Activated T-helper 2 cell treated with anti-CD3 and anti-CD28 coated beads, Interferon-gamma antibody, Interleukin-2, Interleukin-4, amounts not matched to agents 10 μg/mL and 5 μg/mL and 100 μg/mL, durations not matched to agents 14 hours and 24 hours and 36 hours (primary cell): ENCODE measurements at places on chromosomes 7 and 10. TPM values are rescaled to one million over a fixed set of nuclear protein-coding genes. Genes with fewer than 3 reads are reported as not detected.

Gene SEC61A2
- 14.8 and 17.5 TPM in 2 replicates for total RNA-seq

Gene OLAH
- total RNA-seq: not detected in 2 replicates

Gene RARRES2
- total RNA-seq: not detected in 2 replicates

Gene CYP2C19
- total RNA-seq: not detected in 2 replicates

Gene SFRP4
- not detected in 2 replicates for total RNA-seq

DNA sequence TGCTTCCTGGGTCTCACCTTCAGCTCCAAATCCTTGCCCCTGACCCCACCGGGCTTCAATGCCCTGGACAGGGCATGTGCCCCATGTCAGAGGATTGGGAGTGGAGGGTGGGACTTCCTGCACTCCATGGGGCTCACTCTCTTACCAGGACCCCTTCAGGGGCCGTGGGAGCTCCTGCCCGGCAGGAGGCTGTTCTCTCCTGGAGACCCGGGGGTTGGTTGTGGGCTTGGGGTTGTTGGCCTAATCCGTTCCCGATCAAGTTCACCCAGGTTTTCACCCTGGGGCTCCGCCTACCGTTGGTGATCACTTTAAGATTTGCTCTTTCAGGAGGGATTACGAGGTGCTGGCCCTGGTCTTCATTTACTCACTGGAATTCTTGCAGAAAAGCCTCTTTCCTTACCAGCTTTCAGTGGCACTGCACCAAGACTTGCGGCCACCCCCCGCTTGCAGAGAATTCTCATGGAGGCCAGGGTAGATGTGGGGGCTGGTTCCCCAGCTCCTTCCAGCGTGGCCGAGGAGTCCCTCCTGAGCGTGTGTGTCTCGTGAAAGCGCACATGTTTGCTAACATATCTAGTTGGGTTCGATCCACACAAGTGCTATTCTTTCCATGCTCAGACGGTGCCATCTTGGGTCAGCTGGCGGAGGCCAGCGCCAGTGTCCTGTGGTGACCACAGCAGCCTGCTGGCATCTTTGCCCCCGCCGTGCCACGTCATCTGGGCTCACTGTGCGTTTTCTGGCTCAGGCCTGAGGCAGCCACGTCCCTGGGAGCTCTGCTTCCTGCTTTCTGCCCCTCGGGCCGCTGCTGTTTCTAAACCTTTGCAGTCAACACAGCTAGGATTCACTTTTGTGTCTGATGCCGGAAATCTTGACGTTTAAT lies 15.6 kb downstream of the PWWP2B start:
- no peak overlapping the region for H3K4me3 ChIP-seq
- no peak overlapping the region for H3K27ac ChIP-seq
- no peaks in the 10 kb centered on the region for H3K4me1 ChIP-seq
- H3K27me3 ChIP-seq: no peaks in the 10 kb centered on the region
- H3K36me3 ChIP-seq: no peaks in the 10 kb centered on the region

GRCh38 chr7:68684246-68684839 lies 913.9 kb upstream of the AUTS2 start:
- DNase-seq: no peak
- no peaks in the 10 kb centered on the region for H3K4me1 ChIP-seq
- H3K36me3 ChIP-seq: no peaks in the 10 kb centered on the region

- peaks cover 60% of the 10 kb centered on the region for H3K36me3 ChIP-seq
- DNase-seq: no peak
- no peak overlapping the region for H3K27ac ChIP-seq
- H3K27me3 ChIP-seq: no peaks in the 10 kb centered on the region
Observed at GRCh38 chr7:92226981-92227380, 18.7 kb downstream of the KRIT1 start.

- H3K4me3 ChIP-seq: no peak overlapping the region
- no peak for DNase-seq
- H3K27me3 ChIP-seq: no peaks in the 10 kb centered on the region
Observed at GRCh38 chr10:124977648-124978375, 35.9 kb downstream of the ZRANB1 start.

- DNase-seq: no peak
- H3K27ac ChIP-seq: no peak overlapping the region
- no peak overlapping the region for H3K4me3 ChIP-seq
Observed at GRCh38 chr10:1229116-1229515, 172.9 kb downstream of the WDR37 start.

DNA sequence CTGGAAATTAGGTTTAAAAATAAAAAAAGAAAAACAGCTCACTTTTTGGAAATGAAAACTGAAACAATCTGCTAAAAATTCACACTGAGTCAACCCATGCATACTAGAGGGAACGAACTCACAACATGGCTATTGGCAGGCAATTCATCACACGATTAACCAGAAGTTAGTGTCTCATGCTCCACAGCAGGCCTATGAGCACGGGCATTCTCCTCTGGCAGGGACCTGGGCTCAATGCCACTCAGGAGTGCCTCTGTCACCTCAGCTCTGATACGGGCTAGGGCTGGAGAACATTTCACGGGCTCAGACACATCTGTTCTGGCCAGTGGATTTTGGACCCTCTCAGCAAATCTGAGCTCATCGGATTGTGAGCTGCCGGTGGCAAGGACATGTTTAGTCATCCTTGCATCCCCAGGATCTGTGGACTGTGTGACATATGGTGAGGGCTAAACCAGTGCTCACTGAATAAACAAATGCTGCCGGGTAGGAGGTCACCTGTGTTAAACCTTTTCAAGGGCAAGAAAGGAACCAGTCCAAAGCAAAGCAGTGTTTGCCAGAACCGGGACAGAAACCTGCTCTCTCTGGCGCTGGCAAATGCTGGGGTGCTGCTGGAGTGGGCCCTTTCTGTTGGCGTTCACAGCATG lies 40.1 kb downstream of the POLR3A start:
- DNase-seq: no peak
- no peak overlapping the region for H3K4me3 ChIP-seq
- peaks cover 4% of the 10 kb centered on the region for H3K4me1 ChIP-seq
- H3K36me3 ChIP-seq: peaks cover 64% of the 10 kb centered on the region

DNA sequence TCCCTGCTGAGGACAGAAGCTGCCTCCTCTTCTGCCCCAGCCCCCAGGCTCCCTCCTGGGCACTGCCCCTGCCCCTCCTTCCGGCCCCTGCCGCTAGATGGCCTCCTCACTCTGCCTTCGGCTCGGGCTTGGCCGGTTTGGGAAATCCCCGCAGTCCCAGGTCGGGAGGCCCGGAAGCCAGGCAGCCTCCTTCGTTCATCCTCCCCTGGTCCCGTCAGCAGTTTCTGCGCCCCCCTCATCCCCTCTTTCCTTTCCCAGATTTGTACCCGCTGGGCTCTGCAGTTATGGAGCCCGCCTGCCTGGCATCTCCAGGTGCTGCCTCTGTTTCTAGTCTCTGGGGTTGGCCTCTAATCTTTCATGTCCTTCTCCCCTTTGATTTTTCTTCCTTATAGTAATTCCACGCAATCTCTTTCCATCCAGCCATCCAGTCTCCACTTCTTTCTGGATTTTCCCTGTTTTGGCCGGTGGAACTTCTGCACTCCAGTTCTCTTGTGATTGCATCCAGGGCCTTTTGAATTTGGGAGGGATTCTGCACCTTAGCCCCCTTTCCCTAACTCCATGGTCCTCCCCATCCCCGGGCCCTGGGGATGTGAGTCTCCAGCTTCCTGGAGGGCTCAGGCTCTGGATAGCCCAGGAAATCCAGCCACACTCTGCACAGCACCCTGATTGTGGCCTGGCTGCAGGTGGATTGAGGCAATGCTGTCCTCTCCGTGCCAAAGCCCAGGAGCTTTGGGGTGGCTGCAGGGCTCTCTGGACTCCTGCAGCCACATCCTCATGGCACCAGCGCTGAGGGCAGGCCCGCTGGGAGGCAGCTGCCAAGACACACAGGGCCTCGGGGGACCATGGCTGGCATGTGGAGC lies 3.3 kb upstream of the SHH start:
- no peak overlapping the region for H3K4me3 ChIP-seq
- no peak overlapping the region for H3K27ac ChIP-seq
- no peaks in the 10 kb centered on the region for H3K36me3 ChIP-seq
